ENCODE measurements at places on chromosomes 6 and 20.

DNA sequence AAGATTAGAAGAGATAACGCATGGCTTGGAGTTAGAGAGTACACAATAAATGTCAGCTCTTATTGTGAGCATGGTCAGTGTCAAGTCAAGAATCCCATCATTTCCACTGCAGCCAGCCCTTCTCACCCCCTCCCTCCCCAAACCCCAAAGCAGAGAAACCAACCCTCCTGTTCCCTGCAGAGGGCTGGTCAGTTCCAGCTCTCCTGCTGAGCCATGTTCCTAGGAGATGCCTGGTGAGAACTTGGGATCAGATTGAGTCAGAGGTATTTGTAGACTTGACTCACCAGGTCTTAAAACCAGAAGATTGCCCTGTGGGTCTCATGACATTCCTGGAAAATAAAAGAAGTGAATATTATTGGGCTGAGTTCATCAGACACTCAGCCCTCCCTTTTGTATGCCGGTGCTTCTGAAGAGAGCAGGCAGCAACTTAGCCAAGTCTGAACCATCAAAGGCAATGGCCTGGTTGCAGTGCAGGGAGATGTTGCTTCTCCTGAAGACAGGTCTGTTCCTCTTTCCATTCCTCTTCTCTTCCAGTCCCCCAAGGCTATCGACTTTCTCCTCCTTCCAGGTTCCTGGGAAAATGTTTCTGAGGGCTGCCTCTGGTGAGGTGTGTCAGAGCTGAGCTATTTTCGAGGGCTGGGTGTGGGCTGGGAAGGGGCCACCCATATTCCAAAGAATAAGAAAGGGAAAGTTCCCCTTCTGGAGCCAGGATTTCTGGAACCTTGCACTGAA is 278.2 kb upstream of the SUPT3H start:
- DNase-seq = no peak

- no peak for DNase-seq
Measured at GRCh38 chr6:5507131-5507681, 245.9 kb downstream of the FARS2 start.

GRCh38 chr6:83429857-83430610 is 817 bp downstream of the ME1 start:
- no peak for DNase-seq

GRCh38 chr20:63264000-63264399 is 8.6 kb upstream of the ARFGAP1 start:
- DNase-seq = no peak

DNA sequence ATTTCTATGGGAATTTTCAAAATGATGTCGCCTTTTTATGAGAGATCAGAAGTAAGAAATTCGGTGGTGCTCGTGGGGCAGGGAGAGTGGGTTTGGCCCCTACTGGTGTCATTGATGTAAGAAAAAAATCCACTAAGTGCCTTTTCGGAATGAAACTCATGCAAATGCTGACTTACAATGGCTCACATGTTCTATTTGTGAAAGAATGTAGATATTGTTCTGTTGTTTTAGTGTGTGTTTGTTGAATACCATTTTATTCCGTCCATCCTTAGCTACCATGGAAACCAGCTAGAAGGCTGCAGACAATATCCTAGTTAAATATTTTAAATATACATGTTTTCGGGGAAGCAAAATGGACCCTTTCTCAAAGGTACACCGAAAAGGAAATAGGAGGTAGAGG is 304.9 kb downstream of the TAF4 start:
- no peak for DNase-seq

- no peak for DNase-seq
Measured at GRCh38 chr20:50517817-50518154, 7.6 kb downstream of the PTPN1 start.
